ENCODE measurements at places on chromosomes 1 and 21.

DNA sequence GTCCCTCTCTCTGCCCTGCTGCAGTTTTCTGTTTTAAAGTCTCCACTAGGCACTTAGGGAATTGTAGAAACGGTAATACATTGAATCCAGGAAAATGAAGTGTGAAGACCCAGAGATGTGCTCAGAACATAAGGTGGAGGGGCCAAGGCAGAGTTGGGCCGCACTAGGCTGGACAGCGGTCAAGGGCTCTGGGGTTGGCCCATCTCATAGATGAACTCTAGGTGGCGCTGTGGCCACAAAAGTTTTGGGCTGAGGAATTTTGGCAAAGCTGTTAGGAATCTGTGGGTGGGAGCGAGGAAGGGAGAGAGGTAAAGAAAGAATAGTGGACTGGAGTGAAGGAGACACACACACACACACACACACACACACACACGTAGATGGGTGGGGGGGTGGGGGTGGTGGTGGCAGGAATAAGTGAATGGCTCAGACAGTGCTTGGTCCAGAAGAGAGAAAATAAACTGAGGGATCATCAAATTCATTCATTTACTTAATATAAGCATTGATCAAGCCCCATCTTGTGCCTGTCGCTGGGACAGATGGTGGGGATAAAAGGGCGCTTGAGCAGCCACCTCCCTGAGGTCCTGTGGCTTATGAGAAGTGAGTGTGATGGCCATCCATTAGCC lies 258.5 kb downstream of the TRABD2B start:
- peak; percentile 59 for DNase-seq

DNA sequence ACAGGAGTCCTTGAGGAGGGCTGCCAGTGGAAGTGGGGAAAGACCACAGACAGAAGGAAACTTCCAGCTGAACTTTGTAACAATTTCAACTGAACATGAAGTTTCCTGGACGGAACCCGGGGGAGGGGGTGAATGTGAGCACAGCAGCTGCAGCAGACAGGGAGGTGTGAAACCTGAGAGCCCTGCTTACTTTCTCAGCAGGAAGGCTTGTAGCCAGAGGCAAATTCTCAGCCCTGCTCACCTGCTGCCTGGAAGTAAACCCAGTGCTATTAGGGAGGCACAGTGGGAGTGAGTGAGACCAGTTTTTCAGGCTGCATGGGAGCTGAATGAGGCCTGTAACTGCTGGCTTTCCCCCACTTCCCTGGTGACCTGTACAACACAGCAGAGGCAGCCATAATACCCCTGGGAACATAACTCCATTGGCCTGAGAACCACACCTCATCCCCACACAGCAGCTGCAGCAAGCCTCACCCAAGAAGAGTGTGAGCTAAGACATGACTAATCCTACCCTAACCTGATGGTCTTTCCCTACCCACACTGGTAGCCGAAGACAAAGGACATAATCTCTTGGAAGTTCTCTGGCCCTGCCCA lies 9.6 kb upstream of the SPRR2F start:
- DNase-seq = no peak

DNA sequence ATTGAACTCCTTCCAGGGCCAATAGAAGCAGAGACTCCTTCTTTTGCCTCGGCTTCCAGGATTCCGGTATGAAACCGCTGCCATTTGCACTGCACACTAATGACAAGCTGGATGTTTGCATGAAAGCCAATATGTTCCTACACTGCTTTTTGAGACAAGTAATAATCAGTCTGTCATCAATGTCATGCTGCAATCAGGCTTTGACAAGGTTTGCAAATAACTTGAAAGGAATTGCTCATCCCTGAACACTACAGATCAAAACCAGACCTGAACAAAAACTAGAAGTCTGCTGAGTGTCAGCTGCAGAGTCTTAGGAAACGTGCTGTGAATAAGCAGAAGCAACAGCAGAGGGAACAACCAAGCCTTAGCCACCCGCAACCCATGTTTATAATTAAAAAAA lies 720.7 kb upstream of the CXADR start:
- no peak for DNase-seq

DNA sequence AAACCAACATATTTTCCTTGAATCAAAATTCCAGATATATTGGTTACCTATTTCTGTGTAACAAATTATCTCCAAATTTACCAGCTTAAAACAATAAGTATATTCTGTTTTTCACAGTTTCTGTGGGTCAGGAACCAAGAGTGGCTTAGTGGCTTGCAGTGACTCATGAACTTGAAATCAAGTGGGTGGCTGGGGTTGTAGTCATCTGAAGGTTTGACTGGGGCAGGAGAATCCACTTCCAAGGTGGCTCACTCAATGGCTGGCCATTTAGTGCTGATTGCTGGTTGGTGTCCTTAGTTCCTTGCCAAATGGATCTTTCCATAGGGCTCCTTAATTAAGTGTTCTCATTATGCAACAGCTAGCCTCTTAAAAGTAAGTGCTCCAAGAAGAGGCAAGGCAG lies 43.8 kb downstream of the ALG14 start:
- no peak for DNase-seq

DNA sequence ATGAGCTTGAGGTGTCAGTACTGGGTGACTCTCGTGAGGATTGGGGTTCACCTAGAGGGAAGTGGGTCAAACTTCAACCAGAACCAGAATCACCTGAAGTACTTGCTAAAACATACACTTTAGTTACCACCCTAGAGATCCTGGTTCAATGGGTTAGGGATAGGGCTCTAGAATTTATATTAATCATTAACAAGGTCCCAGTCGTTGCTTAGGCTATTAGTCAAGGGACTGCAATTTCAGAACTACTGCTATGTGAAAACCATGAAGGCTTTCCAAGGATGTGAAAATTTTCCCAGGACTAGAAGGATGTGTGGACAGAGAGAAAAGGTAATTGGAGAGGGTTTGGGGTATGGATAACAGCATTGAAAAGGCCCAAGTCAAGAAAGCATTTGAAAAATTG lies 162.6 kb downstream of the GRIK1 start:
- DNase-seq = no peak

- DNase-seq = no peak
These were observed 307.1 kb downstream of the MATN1 start for GRCh38 chr1:30416221-30416820.

- DNase-seq = no peak
These were observed 79.2 kb upstream of the CD1D start for GRCh38 chr1:158101455-158101854.

DNA sequence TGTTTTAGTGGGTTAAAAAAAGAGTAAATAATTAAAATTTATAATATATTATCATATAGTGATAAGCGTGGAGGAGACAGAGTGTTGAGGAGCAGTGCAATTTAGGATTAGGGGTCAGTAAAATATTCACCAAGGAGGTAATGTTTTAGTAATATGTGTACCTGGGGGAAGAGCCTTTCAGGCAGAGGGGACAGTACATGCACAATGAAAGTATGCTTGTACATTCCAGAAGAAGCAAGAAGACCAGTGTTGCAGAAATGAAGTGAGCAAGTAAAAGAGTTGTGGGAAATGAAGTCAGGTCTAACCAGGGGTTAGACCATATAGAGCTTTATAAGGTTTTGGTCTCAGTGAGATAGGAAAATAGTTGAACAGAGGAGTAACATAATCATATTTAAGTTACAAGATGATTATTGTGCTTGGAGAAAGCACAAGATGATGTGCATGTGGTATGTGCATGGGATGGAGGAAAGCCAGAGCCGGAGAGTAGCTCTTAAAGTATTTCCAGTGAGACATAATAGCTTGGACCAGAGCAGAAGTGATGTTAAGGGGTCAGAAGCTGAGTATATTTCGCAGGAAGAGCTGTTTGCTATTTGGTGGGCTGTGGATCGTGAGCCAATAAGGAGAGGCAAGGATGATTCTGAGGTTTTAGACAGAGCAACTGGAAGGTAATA lies 44.8 kb downstream of the SNX7 start:
- no peak for DNase-seq

- peak; percentile 97 for DNase-seq
These were observed 9.6 kb downstream of the ENSA start for GRCh38 chr1:150619576-150620509.

DNA sequence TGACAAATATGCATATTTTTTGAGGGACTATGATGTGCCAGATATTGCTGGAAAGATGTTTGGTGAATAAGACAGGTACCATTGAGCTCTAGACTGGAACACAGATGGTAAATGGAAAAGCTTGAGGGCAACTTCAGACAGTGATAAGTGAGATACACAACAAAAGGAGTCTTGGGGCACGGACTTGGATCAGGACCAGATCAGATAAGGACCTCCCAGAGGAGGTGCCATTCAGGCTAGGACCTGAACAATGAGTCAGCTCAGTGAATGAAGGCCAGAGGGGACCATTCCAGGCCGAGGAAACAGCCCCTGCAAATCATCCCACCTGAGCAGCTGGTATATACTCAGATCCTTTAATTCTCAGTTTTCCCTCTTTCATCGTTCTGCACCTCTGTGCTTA lies 1.8 kb upstream of the KCNJ15 start:
- DNase-seq = peak; percentile 26

- DNase-seq = no peak
These were observed 9.9 kb downstream of the CDKN2C start for GRCh38 chr1:50979937-50980336.

- no peak for DNase-seq
These were observed 25.1 kb downstream of the WARS2 start for GRCh38 chr1:119115311-119115710.

DNA sequence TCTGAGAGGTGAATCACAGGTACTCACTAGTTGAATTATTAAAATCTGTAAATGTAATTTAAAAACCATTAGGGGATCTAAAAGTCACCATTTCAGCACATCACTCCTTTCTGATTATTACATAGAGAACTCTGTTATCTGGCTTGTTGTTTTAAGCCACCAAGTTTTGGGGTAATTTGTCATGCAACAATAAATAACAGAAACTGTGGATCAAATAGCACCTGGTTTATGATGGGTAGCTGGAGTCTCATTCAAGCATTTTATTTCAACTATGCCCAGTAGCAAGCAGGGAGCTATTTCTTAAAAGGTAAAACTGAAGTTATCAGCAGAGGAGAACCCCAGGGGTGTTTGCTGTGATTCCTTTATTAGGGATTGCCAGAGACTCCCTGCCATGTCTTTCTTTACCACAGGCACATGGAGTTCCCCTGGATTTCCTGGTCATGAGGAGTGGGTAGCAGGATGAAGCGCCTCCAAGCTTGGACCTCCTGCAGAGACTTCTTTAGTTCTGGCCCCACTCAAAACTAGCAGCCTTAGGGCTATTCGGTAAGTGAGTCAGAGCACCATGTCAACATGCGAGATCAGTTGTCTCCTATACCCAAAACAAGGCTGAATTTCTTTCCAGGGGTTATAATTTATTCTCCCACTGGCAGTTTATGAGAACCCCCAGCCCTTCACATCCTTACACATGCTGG lies 179.2 kb downstream of the GIPC2 start:
- no peak for DNase-seq

GRCh38 chr1:74065081-74065480 lies 132.9 kb downstream of the LRRIQ3 start:
- DNase-seq = no peak

DNA sequence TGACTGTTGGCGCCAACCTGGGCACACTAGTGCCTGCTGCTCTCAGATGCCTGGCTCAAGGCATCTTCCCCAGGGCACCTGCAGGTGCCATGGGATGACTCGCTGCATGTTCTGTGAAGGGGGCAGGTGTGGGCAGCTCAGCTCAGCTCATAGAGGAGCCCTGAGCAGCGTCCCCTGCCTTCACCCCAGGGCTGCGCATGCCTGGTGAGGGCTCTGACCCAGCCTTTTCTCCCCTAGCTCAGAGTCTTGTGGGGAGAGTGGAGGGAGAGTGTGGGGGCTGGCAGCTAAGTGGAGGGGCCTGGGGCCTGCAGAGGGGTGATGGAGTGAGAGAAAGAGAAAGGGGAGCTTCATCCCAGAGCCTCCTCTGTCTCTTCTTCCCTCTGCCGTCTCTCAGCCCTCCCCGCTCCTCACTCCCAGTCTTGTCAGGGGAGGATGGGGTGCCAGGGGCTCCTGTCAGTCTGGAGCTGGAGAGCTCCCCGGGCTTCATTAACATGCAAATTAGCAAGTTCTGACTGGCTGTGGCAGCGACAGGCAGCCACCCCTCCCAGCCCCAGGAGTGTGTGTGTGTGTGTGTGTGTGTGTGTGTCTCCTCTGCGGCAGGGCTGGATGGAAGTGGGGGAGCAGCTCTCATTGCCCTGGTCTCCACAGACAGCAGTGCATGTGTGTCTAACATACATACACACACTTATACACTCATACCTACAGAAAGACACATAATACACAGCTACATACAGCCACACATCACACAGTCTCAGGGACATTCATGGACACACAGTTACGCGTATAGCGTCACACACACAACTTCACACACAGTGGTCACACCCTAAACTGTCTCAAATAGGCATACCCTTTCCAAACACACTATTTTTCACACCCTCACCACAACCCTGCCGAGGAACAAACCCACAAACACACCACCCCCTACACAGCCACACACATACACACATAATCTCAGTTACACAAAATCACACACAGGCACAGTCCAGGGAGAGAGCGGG lies 34.0 kb downstream of the FOXO6 start:
- peak; percentile 26 for DNase-seq

DNA sequence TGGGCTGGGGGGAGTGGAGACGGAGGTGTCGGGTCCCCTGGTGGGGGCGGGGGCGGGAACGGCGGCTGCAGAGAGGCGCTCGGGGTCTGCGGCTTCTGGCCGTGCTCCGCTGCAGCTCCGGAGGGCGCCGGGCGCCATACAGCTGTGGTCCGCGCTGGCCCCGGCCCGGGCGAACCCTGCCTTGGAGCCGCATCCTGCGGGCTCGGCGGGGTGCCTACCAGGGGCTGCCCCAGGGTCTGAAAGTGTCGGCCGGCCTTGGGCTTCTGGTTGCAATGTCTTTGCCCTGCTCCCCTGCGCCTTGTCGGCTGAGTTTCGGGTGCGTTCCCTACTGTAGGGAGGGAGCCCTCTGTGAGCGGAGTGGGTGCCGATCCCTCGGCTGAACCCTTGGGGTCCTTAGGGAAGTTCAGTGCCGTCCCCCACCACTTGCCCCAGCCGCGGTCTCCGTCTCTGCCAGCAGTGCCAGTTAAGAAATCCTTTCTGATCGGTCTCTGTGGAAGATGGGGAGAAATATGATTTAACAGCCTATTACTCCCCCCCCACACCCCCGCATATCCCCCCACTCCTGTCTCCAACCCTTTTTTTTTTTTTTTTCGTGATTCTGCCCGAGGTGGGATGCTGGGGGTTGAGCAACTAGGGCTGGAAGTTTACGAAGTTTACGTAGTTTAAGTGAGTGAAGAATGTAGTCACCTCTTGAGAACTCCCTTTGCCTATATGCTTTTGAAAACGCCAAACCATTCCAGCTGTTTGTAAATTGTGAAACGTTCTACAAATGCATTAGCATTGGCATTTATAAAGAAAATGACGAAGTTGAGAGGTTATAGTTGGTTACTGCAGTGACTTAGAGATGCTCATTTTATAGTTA lies 588 bp downstream of the NEXN start:
- DNase-seq = peak; percentile 48

DNA sequence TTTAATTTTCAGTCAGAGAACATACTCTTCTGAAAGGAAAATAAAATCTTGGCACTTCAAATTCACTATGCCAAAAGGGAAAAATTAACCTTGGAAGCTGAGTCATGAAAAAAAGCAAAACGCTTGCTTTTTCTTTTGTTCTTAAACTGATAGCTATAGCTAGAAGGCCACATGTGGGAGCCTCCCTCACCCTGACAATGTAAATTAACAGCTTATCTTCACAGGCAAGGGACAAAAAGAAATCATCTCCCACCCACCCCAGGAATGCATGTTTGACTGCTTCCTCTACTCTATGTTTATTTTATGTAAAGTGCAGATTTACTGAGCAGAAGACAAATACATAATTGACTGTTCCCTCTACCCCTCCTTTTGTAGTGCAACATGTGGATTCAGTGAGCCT lies 38.0 kb downstream of the EBNA1BP2 start:
- DNase-seq = no peak
